ENCODE measurements at places on chromosomes 7 and 10. TPM values are rescaled to one million over a fixed set of nuclear protein-coding genes. Genes with fewer than 3 reads are reported as not detected.

DNA sequence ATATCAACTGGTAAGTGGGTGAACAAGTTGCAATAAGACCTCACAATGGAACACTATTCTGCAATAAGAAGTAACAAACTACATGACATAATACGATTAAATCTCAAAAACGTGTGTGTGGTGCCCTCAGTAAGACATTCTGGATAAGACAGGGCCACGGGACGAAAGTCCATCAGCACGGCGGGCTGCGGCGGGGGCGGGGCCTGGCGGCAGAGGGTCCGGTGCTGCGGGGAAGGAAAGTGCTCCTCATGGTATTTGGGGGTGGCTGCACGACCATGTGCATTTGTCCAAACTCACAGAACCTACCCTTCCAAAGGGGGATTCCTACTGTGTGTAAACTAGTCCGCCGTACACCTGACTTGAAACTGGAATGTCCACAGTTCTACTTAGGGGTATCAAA is 341.8 kb downstream of the TCERG1L start:
- no peak for DNase-seq

Gene CYP26C1
- total RNA-seq = not detected

DNA sequence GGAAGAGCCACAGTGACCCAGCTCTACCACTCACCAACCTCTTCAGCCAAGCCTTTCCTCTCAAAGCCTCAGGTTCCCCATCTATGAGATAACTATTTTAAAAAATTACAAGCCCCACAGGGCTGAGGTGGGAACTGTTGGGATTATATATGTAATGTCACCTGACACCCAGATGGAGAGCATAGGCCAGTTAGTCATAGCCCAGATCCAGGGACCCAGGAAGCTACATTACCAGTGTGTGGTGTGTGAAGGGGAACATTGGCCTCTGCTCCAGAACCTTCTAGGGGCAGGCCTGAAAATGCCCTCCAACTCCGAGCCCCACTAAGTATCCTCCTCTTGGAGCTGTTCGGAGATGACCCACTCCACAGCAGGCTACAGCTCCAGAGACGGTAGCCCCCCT is 162.4 kb downstream of the NRF1 start:
- DNase-seq = no peak

Gene LDB3
- total RNA-seq = not detected

DNA sequence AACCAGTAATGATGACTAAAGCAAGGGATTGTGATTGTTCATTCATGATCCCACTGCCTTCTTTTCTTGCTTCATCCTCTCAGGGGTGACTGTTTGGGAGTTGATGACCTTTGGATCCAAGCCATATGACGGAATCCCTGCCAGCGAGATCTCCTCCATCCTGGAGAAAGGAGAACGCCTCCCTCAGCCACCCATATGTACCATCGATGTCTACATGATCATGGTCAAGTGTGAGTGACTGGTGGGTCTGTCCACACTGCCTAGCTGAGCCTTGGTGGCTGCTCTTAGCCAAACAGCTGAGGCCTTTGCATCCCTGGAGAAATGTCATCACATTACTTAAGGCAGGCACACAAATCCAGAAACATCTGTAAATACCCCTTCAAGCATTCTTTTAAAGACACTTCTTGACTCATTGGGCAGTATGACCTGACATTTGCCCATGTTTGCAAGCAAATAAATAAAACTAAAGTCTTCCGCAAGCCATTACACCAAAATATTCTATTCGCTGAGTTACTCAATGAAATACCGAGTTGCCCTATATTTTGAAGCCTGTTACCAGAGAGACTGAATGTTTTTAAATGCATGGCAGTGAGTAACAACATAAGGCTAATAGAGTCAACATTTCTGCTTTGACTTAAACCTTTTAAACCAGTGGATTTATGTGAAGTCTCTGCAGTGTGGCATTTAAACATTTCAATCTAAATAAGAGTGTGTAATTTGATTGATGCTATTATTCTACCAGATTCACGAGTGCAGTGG is 166.3 kb upstream of the LANCL2 start:
- no peak for DNase-seq

Gene SYT15B
- total RNA-seq = 0.15 TPM

Gene MBLAC1
- 4.0 TPM for total RNA-seq

Gene INMT
- not detected for total RNA-seq

Gene PRRT4
- total RNA-seq = 0.42 TPM

Gene PDZD7
- total RNA-seq = 3.5 TPM

Gene NODAL
- not detected for total RNA-seq
